Activated CD8-positive, alpha-beta memory T cell treated with anti-CD3 and anti-CD28 coated beads for 48 hours (primary cell): ENCODE measurements at places on chromosomes 16 and 17.
A peak's percentile ranks its signal among the peaks of the same experiment; 100 is the strongest.

- DNase-seq, result no peak
These were observed 344.2 kb downstream of the CPPED1 start for GRCh38 chr16:12459391-12460063.

GRCh38 chr16:30368122-30368791 lies 2.0 kb downstream of the TBC1D10B start:
- no peak for DNase-seq

- DNase-seq, result no peak
These were observed 12.0 kb downstream of the CORO7 start for GRCh38 chr16:4404247-4404966.

GRCh38 chr17:43616029-43616351 lies 45.7 kb downstream of the MEOX1 start:
- no peak for DNase-seq

DNA sequence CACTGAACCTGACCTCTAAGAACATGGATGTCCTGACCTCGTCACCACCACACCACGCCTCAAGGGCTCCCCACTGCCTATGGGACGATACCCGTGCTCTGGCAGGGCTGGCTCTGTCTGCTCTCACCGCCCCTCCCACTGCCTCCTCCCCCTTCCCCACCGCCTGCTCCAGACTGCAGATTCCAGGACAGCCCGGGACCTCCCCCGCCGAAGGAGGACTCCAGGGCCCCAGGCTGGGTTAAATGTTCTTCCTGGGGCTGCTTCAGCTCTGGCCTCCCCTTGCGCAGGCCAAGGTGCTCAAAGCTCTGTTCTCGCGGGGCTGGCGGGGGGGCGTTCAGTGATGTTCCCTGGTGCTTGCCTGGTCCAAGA lies 3.1 kb downstream of the NPW start:
- no peak for DNase-seq

DNA sequence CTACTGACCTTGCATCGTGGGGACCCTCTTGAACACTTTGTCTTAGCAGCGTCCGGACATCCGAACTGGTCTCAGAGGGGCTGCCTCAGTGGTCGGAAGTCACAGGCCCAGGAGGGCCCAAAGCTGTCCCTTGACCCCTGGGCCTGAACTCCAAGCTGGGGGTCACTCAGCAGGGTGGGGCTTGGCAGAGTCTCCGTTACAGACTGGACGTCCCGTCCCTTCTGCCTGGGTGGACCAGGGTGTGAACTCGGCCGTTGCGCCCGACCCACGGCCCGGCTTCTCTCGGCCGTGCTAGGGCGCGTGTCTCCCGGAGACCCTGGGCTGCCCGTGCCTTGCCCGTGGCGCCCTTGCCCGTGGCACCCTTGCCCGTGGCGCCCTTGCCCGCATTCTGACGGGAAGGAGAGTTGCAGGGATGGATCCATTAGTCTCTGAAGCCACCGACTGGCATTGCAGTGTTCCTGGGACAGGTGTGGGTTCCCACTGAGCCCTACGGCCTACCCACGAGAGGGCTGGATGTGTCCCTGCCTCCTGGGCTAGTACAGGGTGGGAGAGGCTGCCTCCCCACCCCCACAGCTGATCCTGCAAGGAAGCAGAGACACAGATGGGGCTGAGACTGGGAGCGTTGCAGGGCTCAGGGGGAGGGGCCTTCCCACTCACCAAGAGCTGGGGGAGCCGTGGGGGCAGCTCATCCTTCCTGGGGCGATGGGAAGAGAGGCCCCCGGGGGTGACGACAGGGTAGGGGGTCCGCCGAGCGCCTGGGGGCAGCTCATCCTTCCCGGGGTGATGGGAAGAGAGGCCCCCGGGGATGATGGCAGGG lies 4.9 kb downstream of the CACNA1H start:
- no peak for DNase-seq

DNA sequence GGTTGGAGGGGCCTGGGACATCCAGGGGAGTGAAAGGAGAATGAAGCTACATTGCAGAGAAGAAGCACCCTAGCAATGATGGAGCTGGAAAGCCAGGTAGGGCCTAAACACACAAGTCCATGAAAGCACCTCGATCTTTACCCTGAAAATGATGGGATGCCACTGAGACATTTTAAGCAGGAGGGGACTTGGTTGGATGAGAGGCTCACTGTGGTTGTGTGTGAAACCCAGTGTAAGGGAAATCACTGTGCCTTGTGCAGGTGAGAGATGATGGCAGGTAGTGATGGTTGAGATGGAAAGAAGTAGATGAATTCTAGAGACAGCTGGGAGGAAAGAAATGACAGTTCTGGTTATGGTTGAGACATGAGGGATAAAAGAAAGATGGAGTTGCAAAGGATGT lies 132.9 kb upstream of the CACNG3 start:
- DNase-seq, result no peak

- DNase-seq, result no peak
These were observed 32.4 kb upstream of the MMD start for GRCh38 chr17:55453839-55454557.

- DNase-seq, result no peak
These were observed 1431.3 kb upstream of the CDH8 start for GRCh38 chr16:63467513-63467912.

DNA sequence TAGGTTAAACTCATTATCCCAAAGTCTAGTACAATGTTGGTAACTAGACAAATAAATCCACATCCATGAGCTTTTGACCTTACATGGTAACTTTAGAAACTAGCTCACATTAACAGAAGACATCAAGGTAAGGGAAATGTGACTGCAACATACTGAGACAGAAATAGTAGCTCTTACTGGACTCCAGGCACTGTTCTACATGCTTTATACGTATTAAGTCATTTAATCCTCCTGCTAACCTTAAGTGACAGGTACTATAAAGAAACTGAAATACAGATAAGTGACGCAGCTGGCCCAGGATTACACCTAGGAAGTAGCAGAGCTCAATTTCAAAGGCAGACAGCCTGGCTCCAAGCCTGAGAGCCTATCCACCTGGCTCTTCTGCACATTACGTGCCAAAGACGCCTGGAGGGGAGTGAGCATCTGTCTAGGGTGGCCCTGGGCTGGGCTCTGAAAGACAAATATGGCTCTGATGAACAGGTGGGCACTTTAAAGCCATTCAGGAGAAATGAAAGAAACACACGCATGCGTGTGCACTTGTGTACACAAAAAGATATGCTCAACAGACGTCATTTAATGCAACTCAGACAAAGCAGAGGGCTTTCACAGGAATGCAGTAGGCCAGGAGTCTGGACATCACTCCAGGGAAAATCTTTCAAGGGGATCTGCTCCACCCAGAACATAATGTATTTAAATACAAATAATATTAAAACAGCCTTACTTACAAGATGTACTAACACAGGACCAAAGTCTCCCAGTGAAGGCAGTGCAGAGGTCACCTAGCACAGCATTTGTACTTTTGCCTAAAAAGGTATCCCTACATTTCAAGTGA lies 4.4 kb downstream of the ZC3H7A start:
- no peak for DNase-seq

GRCh38 chr16:3861808-3862451 lies 18.6 kb downstream of the CREBBP start:
- DNase-seq, result no peak

DNA sequence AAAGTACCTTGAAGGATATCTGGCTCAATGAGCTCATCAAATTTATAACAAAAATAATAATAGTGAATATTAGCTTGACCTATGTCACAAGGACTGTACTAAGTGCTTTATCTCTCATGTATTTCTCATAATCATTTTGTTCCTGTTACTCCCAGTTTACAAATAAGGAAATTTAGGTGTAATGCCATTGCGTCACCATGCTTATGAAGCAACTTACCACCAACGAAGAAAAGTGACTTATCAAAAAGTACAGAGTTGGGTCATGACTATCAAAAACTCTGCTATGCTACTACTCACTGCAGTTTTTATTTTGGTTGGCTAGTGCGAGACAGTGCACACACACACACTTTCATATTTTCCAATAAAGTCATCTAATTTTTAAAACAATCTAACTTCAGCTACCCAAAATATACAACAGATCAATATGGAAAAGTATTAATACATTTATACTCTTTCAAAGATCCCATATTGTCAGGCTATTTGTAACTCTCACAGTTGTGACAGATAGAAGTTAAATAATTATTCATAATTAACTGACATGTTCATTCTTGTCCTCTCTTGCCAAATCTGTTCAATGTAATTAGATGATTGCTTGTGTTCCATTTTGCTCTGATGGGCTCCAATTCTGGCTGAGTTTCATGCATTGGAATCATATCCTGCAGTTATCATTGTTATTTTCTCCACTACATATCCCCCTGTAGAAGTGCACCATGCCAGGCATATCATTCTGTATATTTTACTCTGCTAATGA lies 119.4 kb downstream of the KCNJ2 start:
- DNase-seq, result no peak

DNA sequence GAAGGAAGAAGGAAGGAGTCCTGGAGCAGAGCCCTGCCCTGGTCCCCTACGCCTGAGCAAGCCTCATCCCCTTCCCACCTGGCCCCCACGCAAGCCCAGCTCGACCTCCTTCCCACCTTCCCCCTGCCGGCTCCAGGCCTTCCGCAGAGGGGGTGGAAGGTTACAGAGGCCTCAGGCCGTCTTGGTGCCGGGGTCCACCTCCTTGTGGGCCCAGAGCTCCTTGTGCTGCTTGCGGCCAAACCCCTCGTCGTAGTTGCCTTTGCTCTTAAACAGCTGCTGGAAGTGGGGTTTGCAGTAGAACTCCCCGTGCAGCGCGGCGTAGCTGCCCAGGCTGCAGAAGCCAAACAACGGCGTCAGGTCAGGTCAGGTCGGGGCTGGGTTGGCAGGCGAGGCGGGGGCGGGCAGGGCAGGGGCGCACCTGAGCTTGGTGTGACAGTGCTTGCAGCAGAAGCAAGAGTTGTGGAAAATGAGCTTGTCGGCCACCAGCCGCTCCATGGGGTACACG lies 1.5 kb downstream of the LIMD2 start:
- no peak for DNase-seq

- no peak for DNase-seq
These were observed 21.1 kb upstream of the PHF12 start for GRCh38 chr17:28972437-28972836.

GRCh38 chr16:49664221-49665215 lies 191.4 kb downstream of the ZNF423 start:
- DNase-seq, result no peak

DNA sequence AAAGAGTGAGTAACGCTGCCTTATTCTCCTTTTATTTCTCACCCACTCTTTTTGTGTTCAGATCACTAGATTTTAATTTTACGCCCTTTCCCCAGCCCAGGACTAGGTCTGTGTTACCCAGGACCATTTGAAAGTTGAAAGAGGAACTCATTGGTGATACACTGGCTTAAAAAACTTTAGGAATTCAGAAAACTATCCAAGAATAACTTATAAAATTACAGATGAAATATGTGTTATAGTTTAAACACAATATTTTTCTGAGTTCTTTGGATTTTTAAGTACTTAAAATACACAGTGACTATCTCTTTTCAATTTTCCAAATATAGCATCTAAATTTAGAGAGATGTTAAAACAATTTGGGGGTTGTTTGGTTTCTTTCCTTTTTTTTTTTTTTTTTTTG lies 385.2 kb downstream of the CDH13 start:
- DNase-seq, result no peak

GRCh38 chr16:85350973-85351372 lies 238.7 kb upstream of the CIBAR2 start:
- DNase-seq, result no peak

- no peak for DNase-seq
These were observed 81.3 kb downstream of the ADCY9 start for GRCh38 chr16:4034963-4035362.

DNA sequence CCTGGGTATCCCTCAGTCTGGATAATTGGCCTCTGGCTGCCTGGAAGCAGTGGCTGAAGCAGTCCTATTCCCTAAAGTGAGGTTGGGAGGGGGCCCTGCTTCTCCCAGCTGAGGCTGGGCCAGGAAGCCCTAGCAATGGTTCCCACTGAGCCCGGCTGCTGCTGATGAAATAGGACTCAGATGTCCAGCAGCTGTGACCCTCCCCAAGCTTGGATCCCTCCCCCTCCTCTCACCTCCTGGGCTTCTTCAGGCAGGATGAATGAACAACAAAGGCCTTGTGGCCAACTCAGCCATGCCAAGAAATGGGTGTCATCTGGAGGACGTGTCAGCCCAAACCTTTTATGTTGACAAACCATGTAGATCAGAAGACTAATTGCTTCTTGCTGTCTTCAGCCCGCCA lies 42.0 kb downstream of the AXIN2 start:
- no peak for DNase-seq

DNA sequence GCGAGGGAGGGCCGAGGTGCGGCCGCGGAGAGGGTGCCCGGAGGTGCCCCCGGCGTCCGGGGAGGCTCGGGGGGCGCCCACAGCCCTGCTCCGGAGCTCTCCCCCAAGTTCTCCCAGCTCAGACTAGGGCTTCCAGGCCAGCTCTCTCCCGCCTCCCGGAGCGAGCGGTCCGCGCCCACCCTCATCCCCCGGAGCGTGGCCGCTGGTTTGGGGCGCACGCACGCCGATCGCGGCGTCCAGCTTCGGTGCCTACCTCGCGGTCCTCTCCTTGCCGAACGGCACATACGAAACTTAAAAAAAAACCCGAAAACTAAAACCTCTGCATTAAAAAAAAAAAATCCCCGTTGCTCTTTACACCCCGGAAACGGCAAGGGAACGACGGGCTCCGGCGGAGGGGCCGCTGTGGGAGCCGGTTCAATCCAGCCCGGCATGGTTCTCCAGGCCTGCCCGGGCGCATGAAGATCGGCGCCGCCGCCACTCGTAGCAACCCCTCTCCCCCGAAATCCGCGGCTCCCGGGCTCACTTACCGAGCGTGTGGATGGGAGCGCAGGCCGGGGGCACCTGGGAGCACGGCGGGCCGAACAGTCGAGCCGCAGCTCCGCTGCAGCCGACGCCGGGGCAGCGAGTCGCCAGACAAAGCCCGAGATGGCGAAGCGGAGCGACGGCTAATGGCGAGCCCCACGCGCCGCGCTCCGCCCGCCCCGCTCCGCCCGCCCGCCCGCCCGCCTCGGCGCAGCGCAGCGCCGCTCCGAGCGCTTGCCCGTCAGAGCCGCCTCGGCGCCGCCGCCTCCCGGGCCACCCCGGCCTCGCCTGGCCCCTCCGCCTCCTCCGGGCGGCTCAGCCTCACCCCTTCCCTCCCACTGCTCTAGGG lies 973 bp upstream of the UBTF start:
- no peak for DNase-seq

GRCh38 chr17:17959520-17960361 lies 12.5 kb downstream of the TOM1L2 start:
- peak; percentile 43 for DNase-seq

DNA sequence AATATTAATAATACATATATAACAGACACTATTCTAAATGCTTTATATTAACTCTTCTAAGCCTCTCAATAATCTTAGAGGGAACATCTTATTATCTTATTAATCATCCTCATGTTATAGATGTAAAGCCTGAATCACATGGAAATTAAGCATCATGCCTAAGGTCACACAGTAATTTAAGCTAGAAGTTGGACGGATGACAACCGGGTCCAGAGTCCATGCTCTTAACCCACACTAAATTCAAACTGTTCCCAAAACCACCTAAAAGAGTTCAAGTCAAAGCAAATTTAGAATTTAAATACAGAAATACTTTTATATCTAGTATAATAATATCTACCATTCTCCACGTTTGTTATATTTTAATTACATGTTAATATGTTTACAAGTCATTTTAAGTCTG lies 193.3 kb downstream of the CEP112 start:
- no peak for DNase-seq

GRCh38 chr17:65783845-65784334 lies 222.4 kb upstream of the AXIN2 start:
- no peak for DNase-seq
